ENCODE measurements at places on chromosomes 7 and 10.

DNA sequence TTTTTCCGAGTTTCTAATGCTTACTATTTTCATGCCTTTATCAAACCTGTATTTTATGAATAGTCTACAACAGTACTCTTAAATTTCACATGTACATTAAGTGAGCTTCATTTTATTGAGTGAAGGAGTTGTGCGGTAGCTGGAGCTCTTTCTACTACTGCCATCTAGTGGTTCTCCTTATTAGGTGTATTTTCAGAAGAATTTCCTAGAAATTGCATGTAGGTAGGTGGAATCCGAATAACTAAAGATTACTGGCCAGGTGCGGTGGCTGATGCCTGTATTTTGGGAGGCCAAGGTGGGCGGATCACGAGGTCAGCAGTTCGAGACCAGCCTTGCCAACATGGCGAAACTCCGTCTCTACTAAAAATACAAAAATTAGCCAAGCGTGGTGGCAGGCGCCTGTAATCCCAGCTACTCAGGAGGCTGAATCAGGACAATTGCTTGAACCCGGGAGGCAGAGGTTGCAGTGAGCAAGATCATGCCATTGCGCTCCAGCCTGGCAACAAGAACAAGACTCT lies 38.3 kb downstream of the LRRC72 start:
- no peak for DNase-seq

GRCh38 chr7:96973986-96974385 lies 31.4 kb upstream of the DLX6 start:
- no peak for DNase-seq

- DNase-seq, result no peak
These were observed 237.7 kb downstream of the WDR37 start for GRCh38 chr10:1293636-1294435.

DNA sequence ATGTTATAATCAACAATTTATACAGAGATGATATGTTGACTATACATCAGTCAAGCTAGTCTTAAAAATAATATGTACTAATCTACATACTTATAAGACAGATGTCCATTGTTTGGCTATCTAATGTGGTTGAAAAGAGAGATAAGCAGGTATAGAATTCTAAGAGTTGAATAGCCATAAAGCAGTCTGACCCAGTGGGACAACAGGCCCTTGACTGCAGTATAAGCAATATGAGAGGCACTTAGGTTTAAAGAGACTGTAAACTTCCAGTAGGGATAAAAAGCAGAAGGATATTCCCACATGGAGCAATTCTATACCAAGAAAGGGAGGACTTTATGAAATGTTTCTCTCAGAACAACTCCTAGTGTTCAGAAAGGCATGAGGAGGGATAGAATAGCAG lies 139.3 kb downstream of the ELAPOR2 start:
- no peak for DNase-seq

GRCh38 chr7:29464753-29465152 lies 98.9 kb upstream of the PRR15 start:
- DNase-seq, result no peak

DNA sequence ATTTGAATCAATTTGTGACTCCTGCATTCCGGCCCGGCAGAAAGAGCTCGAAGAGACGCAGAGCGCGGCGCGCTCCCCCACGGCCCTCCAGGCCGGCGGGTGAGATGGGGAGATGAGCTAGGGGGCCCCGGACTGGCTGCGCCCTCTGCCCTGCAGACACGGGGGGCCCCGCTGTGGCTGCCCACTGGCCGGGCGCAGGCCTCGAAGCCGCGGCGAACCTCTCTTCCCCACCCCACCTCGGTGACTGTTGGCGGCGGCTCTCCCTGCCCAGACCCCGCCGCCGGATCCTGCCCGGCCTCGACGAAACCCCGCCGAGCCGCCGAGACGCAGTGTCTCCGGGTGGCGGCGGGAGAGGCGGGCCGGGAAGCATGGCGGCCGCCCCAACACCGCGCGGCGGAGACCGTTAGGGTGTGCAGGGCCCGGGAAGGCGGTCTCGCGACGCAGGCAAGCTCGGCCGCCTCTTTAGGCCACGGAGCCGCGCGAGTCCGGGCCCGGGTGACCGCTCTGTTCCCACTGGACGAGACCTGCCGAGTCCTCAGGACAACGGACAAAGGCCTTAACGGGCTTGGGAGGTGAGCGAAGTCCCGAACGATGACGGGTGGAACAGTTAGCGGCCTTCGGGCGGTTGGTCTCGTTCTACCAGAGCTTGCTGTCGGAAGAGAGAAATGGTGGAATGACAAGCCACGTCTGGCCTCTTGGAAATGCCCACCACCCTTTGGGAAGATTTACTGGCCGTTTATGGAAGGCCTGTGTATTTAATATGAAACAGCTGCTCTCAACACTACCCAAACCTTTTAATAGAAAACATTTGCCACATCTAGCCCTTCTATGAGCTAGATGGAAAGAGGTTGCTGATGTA lies 24.3 kb downstream of the NUP42 start:
- DNase-seq, result no peak

- no peak for DNase-seq
These were observed 100.5 kb downstream of the PRKAG2 start for GRCh38 chr7:151776446-151776845.

GRCh38 chr10:14016011-14016536 lies 314.6 kb downstream of the FRMD4A start:
- no peak for DNase-seq

DNA sequence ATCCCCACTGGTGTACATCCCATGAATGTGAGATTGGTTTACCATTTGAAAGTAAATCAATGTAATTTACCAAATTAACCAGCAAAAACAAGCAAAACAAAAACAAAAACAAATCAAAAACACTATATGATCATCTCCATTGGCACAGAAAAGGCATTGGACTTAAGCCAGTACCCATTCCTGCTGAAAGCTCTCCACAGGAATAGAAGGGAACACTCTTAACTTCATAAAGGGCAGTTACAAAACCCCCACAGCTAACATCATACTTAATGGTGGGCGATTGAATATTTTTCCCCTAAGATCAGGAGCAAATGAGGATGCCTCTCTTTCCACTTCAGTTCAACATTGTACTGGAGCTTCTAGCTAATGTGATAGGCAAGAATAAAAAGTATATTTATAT lies 34.1 kb downstream of the PRKG1 start:
- DNase-seq, result no peak

GRCh38 chr7:107969856-107970255 lies 33.1 kb downstream of the LAMB1 start:
- DNase-seq, result no peak

- no peak for DNase-seq
These were observed 34.4 kb upstream of the SLC29A4 start for GRCh38 chr7:5248201-5248885.

DNA sequence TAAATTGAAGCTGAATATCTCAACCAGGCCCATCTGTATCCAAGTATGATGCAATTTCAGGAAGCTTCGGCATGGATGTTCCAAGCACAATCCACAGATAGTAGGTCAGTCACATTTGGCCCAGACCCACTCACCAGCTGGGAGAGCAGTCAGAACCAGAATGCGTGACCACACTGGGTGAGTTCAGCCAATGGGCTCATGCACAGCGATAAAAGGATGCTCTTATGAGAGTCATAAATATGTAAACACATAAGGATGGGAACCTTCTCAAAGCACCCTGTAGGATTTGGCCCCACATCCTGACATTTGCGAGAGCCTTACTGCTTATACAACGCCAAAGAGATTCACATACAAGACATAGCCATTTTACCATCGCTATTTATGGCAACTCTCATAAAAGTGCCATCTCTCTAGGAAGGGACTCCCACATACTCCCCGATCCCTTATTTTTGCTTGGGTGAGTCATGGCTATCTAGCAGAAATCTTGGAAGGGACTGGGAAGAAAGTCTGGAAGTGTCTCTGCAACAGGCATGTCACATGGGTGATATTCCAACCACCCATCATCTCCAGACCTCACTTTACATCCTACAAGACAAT lies 3.0 kb downstream of the AFAP1L2 start:
- no peak for DNase-seq

DNA sequence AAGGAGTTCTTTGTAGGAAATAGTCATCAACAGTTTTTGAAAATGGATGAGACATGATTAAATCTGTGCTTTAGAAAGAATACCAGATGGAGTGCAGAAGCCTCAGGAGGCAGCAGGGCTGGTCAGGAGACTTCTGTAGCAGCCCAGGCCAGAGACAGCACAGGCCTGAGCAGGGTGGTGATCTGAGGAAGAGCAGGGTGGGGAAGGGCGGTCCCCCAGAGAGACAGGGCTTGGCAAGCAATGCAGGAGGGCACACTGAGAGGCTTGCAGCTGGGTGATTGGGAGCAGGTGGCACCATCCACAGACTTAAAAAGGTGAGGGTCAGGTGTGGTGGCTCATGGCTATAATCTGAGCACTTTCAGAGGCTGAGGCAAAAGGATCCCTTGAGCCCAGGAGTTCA lies 4.3 kb upstream of the SMKR1 start:
- DNase-seq, result no peak

DNA sequence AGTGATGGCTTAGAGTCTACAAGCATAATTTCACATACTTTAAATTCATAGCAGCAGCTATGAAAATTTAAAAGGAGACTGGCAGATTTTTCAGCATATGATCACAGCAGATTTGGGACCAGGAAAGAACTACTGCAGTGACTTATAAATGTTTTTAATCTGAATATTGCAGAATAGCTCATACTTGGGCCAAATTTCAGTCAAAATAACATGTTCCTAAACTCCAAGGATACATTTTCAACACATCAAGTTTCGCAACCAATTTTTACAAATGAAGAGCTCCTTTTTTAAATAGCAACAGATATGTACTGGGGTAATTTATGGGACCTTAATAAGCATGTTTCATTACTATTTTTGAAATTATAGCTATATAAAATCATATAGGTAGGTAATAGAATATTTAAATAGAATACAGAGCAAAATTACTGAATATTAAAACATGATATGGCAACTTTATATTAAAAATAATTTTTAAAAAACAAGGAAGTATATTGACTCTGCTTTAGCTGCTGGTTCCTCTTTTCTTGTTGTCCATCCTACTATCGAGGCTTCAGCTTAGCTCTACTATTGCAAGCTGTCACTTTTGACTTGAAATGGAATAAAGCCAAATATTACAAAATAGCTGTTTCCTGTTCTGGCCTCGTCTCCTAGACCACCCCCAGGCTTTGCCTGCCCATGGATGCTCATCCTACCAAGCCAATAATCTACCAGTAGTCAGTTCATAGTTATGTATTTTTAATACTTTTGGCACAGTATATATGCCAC lies 123.1 kb downstream of the NRBF2 start:
- no peak for DNase-seq

DNA sequence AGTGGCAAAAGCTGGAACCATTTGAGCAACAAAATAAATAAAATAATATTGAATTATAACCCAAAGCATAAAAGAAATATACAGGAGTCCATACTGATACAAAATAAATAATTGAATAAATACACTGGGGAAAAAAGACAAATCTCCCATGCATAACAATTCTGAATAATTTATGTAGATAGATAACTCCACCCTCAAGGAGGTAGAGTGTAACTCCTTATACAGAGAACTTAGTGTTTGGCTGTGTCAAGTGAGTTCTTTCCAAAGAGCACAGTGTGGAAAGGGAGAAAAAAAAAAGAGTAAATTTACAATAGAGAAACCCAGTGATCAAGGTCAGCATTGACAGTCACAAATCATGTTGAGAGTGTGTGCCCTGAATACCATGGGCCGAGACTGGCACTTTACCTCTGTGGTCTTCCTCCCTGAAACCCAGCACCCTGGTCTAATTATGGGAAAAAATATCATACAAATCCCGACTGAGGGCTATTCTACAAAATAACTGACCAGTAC lies 5.5 kb downstream of the PIK3AP1 start:
- no peak for DNase-seq

DNA sequence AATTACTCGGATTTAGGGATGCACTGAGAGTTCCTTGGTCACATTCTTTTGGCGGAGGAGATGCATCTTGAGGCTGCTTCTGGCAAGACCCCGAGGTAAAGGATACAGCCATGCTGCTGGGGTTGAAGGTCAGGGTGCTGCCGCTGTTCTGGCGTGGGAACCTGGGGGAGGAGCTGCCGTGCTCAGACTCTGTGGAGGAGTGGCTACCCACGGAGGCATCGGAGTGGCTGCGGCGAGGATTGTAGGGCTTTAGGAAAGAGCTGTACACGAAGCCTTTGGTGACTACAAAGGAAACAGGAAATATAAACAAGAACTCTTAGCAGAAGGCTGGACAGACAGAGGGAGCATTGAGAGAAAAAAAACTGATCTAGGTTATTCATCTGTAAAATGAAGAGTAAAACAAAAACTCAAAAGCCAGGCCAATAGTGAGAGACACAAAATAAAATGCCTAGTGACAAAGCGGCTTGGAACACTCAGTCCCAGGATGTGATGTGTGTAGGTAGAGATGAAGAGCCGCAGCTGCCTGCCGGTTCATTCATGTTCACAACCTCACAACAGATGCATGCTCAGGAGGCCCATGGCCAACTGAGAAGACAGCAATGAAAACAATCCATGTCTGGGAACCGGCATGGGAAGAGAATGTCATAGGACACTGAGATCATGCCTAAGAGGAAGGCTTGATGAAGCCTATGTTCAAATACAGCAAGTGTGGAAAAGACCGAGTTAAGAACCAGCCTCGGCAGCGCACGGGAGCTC lies 97.8 kb downstream of the ABCC2 start:
- DNase-seq, result no peak

DNA sequence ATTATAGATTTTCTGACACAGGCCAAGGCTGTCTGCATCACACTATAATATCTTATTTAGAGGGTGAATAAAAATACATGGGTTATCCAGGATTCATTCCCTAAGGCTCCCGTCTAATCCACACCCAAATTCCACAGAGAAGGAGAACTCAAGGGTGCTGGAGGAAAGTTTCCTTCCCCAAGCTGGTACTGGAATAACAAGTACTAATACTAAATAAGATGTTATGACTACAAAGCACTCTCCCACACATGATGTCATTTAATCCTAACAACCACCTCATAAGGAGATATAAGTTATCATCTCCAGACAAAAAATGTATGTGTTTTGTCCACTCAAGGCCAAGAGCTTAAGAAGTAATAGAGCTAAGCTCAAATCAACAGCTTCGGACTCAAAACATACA lies 53.0 kb downstream of the SNX13 start:
- DNase-seq, result no peak

DNA sequence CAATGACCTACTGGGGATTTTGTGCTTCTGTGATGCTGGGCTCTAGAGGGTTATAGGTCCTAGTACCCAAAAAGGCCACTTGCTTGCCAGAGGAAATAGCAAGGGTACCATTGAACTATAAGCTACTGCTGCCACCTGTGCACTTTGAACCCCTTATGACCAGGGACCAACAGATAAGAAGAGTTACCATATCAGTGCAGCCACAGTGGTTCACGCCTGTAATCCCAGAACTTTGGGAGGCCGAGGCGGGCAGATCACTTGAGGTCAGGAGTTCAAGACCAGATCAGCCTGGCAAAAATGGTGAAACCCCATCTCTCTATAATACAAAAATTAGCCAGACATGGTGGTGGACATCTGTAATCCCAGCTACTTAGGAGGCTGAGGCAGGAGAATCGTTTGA lies 15.5 kb upstream of the CNOT4 start:
- no peak for DNase-seq

- DNase-seq, result no peak
These were observed 172.0 kb downstream of the TEX36 start for GRCh38 chr10:125510998-125511397.

Measured in T1000 (cell line).